Peyer's patch (tissue), 4 donors: ENCODE measurements at places on chromosomes 3 and 15.

DNA sequence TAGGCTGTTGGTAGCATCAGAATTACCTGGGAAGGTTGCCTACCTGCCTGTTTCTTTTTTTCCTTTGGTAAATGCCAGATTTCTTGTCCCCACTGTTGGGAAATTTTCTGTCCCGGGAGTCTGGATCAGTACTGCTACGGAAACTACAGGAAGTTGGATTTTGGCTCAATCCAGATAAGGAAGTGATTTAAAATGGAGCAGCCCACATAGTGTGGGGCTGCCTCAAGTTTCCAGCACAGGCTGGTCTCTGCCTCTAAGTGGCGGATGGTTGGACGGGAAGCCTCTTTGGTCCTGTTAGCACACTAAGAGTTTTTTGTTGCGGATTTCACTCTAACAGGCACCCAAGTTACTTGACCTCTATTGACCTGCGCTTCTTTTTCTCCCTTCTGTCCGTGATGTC, 54.7 kb downstream of the EEFSEC start:
- DNase-seq: no peak

DNA sequence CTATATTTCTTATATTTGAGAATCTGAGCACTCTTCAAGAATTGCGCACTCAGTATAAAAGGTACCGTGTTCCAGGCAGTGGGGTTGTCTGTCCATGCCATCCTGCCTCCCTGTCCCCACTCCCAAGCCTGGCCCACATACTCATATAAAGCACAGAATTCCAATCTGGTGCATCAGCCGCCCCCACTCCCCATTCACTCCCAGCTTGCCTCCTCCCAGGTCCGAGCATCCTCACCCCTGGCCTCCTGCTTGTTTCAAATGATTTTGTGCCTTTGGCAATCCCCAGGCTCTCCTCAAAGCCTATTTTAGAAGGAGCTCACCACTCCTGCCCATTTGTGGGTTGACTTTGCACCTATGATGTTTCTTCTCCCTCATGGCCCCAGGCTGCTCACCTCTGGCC, 22.2 kb upstream of the IGF1R start:
- peak; percentile 10 for DNase-seq

- DNase-seq: no peak
Observed at GRCh38 chr3:172166890-172167289, 127.5 kb downstream of the FNDC3B start.

- no peak for DNase-seq
Observed at GRCh38 chr3:65548848-65549625, 489.7 kb downstream of the MAGI1 start.

GRCh38 chr3:39977058-39977794, 167.8 kb downstream of the MYRIP start:
- no peak for DNase-seq

DNA sequence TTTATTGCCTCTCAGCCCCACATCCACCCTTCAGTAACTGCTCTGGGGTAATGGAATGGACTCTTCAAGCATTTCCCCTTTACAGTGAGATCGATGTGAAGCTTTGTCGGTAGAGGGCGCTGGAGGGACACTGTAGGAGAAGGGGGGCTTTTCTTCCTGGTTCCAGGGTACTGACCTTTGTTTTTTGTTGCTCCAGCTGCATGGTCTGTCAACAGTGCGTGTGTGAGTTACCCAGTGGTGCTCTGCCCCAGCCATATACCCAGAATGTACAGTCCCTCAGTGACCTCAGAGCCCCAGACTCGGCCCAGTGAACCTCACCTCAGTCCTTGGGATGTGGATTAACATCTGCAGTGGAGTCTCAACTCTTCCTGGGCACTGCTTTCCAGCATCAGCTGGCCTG, 180.3 kb upstream of the TSC22D2 start:
- peak; percentile 69 for DNase-seq

DNA sequence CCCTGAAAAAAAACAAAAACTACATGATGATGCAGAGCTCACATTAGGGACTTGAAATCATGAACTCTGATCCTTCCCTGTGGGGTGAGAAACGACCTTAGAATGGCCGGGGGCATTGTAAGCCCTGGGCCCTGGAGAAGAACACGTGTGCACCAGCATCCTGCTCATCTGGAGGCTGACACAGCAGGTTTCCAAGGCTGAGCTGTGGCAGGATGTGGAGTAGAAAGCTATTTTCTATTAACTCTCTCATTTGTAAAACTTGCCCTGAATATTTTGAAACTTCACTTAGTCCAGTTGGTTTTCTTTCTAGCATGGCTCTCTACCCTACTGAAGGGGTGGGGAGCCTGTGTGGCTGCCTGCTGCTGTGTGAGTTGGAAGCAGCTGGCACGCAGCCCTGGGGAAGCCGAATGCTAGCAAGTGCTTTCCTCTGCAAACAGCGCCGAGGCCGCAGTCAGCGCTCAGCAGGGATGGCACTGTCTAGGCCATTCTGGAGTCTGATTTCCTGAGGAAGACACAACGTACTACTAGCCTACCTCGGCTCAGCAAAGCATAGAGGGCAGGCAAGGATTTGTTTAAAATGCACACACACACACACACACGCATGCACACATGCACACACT, 58.0 kb downstream of the GABRG3 start:
- DNase-seq: no peak

- DNase-seq: no peak
Observed at GRCh38 chr3:39277893-39278615, 1.8 kb downstream of the CX3CR1 start.

- no peak for DNase-seq
Observed at GRCh38 chr15:96053031-96053780, 277.3 kb upstream of the NR2F2 start.

GRCh38 chr3:69203631-69204314, 81.4 kb upstream of the LMOD3 start:
- no peak for DNase-seq

GRCh38 chr15:44712346-44713005, 1.2 kb downstream of the B2M start:
- peak; percentile 75 for DNase-seq

DNA sequence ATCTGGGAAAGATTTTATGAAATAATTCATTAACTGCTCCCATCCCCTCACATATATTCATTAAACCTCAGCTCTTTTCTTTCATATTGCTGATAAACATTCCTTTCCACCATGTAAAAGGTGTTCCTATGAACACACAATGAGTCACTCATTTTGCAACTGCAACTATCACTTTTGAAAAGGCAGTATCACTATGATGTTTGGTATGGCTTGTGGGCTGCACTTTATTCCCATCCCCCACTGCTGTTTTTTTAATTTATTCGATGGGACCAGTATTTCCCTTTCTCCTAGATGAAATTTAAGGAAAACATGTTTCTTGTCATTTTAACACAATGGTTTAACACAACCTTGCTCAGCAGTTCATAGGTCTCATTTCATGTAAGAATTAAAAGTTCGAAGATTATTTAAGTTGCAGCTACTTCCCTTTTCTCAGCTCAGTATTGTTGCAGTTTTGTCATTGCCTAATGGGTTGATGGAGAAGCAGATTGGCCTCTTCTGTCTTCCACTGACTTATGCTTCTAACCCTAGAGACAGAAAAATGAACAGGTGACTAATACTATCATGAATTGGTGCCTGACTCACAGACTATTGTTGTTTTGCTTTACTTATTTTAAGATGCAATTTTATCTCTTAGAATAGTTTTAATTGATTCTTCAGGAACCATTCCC, 280.3 kb downstream of the ZPLD1 start:
- no peak for DNase-seq

GRCh38 chr15:45868109-45868691, 233.4 kb downstream of the SQOR start:
- DNase-seq: no peak

DNA sequence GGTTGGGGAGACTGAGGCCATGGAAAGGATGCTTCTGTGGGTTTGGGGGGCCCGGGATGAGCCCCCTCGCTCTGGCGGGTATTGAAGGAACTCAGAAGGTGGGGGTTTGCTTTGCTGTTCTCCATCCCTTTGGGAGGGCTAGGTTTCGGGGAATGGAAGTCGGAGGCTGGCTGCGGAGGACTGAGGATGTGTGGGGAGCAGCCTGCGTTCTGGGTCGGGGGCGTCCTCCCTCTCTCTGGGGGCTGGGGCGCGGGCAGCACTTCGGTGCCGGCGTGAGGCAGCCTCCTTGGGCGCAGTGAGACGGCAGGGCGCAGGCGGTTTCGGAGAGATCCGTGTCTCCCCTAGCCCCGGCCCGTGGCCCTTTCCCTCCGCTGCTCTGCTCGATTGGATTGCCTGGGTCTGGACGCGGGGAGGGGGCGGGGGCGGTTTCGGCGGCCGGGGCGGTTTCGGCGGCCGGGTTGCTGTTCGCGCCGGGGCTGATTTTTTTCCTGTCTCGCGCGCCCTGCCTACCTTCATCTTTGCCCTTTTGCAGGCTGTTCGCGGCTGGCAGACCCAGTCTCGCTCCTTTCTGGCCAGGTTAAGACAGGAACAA, 1.4 kb downstream of the PTPRG start:
- DNase-seq: peak; percentile 72

GRCh38 chr3:48047841-48048464, 31.7 kb upstream of the MAP4 start:
- no peak for DNase-seq

GRCh38 chr3:75129101-75129500, 514.6 kb upstream of the CNTN3 start:
- no peak for DNase-seq

- no peak for DNase-seq
Observed at GRCh38 chr3:39427506-39427905, 21.0 kb downstream of the RPSA start.

DNA sequence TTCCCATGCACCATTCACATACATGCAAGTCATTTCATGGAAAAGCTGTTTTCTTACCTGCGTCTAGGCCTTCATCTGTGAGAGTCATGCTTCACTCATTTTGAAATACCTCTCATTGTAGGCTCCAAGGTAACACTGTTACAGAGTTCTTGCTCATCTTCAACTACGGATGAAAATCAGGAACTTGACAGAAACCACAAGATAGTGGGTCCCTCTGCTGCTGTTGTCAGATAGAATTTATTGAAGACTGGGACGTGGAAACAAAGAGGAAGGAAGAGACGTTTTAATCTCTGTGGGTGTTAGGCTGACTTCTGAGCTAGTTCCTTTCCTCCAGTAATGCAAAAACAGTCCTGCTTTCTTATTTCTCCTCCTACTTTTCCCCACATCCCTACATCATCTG, at the start of gene P2RY14:
Gene P2RY14, minus strand, starts transcription at position 313 of the 400 bp plus-strand sequence. CDS start 64,226 bp downstream, outside the sequence.
- no peak for DNase-seq

DNA sequence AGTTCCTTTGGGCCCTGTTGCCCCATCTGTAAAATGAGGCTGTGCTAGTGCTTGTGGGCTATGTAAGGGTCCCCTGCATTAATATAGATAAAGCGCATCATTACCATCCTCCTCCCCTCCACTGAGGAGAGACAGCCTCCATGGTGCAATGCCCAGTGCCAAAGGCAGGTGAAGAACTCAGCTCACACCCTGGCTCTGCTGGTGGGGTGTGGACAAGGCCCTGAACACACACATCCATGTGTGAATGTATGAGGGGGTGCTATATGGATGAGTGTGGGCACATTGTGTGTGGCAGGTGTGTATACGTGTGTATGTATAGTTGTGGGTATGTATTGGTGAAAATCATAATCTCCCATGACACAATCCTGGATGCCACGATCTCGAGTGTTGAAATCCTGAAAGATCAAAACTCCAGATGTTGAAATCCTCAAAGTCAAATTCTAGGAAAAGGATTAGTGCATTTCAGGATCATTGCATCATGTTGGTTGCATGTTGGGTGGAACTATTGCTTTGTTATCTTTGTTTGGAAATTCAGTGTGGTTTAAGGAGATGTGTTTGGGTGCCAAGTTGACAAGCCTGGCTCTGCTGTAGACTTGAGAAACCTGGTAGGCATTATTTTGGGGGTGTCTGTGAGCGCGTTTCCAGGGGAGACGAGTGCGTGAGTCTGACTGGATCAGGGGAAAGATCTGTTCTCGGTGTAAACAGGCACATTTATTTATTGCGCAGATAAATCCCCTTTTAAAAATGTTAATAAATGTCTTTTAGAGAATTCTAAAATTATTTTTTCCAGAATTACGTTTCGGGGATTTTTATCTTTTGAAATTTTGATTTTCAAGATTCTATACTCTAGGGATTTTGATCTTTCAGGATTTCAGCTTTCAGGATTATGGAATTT, 42.0 kb upstream of the SEC61A1 start:
- no peak for DNase-seq

DNA sequence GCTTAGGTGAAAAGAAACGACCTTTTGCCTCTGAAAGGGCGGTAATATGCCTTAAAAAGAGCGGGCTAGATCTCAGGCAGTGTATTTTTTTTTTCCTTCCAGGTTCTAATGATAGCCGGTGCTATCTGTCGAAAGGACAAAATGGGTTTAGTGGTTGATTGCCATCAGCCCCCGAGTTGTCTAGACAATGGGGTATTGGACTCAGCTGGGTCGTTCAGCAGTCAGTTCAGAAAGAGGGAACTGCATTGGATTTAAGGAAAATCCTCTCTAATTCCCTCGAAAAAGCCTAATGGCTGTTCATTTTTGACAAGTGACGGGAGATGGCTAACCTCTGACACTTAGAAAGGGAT, 728 bp downstream of the EIF2B5 start:
- no peak for DNase-seq

GRCh38 chr15:90539789-90540188, 10.1 kb downstream of the CRTC3 start:
- DNase-seq: no peak

DNA sequence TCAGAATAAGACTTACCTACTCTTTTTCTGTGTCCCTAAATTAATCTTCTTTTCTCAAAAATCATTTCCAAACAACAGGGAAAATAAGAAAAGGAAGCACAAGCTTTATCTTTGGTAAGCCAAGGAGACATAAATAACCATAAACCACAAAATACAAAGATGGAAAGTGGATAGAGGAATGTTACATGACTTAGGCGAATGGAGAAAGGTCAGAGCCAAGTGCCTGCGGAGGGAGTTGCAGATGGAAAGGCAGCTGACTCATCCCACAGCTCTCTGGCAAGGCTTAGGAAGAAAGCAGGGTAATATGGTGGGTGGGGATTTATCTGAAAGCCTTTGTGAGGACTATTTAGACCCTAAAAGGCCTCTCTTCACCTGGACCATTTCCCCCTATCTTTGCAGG, 72.8 kb downstream of the GALK2 start:
- DNase-seq: no peak

DNA sequence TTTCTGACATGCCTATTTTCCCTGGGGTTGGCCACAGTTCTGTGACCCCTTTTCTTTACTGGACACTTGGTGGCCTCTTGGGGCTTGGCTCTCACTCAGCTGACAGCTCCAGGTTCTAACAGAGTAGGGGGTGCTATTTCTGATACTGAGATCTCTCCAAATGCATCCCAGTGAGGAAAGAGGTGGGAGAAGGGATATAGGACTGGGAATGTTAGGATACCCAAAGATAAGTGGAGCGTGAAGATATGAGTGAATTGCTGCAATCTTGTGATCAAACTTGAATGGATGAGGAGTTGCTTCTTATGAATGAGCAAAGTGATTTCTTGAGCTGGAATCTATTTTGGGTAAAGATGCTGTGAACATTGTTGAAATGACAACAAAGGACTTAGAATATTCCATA, 74.6 kb downstream of the ATP2B2 start:
- DNase-seq: no peak
